ENCODE measurements at places on chromosomes 16 and 17.

DNA sequence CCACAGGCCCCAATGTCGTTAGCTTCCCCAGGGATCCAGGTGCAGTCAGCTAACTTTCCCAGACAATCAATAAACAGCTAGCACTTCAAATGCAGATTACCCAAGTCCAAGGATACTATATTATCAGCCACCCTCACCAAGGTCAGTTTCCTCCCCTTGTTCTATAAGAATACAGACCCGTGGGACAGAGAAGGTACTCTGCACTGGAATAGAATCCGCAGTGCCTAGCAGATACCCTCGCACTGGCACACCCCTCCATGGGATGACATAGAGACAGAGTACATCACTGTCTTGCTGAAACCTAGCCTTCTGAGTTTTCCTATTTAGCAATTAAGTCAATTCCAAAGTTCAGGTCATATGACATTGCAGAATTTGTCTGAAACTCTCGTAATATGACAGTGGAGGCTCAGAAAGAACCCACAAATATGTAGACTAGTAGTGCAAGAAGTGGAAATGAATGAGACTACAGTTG, 40.0 kb upstream of the ABCA10 start:
- DNase-seq, result no peak

- DNase-seq, result no peak
These were observed 96.4 kb downstream of the C16orf78 start for GRCh38 chr16:49469930-49470451.

- DNase-seq, result no peak
These were observed 36.8 kb downstream of the ADCY7 start for GRCh38 chr16:50303041-50303604.

GRCh38 chr17:34378664-34379101, 15.7 kb upstream of the CCL1 start:
- DNase-seq, result no peak

DNA sequence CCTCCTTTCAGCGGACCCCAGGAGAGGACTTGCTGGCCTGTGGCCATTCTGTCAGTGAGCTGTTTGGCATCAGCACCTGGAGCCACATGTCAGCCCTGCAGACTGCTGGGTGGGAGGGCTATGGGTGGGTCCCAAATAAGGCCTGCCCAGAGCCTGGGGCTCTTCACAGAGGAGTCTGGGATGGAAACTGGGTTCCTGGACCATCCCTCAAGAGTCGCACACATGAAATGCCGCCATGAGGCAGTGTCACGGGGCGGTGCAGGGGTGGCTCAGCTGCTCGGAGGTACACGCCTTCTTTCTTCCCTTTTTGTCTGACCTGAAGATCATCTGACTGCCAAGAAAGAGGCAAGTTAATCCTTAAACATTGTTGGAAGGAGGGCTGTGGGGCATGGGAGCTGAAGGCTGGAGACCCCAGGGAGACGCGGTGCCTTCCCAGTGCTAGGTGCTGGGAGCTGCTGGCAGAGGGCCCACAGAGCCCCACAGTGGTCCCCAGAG, 14.8 kb downstream of the MPRIP start:
- no peak for DNase-seq

DNA sequence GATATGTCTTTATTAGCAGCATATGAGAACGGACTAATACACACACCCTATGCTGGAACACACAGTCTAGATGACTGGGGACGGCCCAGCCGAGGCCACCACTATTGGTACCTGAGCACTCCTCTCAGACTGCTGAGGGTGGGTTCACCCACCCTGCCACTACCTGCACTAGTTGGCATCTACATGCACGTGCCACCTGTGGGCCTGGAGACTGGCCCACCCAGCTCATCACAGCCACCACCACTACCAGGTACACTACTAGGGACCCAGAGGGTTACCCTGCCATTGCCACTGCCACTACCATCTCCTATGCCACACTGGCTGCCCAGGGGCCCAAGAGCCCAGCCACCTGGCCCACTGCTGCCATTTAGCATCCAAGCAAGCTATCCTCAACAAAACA, 32.5 kb downstream of the MEAK7 start:
- DNase-seq, result no peak

GRCh38 chr16:21603928-21604327, 4.6 kb downstream of the METTL9 start:
- no peak for DNase-seq

DNA sequence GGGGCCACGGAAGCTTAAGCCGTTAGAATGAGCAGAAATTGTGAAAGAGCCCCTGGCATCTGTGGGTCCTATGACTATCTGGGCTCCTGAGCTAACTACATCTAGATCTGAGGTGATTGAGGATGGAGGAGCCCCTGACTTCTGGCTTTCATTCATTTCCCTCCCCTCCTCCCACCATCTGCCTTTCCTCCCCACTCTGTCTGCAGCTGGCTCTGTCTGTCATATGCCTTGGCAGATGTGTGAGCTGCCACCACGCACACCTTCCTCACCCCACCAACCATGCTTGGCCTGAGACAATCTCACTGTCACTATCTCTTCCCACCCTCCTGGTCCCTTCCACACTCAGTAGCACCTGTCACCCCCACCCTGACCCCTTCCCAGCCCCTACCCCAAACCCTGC, 5.1 kb downstream of the CD300E start:
- no peak for DNase-seq

GRCh38 chr16:59044616-59045015, 310.5 kb upstream of the GOT2 start:
- DNase-seq, result no peak

DNA sequence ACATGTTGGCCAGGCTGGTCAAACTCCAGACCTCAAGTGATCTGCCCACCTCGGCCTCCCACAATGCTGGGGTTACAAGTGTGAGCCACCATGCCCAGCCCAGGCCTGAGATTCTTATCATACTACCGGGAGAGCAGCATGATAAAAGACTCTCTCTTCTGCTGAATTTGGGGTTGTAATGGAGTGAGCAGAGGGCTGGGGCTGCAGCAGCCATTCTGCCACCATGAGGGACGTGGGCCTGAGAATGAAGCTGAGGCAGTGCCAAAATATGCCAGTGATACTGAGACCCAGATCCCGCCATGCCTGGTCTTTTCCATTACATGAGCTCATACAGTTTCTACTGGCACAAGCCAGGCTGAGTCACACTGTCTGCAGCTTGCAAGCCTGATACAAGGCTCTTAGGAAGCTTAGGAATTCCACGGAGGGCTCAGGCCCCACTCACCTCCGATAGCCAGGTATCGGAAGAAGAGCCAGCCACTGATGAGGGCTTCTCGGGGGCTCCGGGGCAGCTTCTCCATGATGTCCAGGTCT, 19.6 kb upstream of the P2RX1 start:
- no peak for DNase-seq

DNA sequence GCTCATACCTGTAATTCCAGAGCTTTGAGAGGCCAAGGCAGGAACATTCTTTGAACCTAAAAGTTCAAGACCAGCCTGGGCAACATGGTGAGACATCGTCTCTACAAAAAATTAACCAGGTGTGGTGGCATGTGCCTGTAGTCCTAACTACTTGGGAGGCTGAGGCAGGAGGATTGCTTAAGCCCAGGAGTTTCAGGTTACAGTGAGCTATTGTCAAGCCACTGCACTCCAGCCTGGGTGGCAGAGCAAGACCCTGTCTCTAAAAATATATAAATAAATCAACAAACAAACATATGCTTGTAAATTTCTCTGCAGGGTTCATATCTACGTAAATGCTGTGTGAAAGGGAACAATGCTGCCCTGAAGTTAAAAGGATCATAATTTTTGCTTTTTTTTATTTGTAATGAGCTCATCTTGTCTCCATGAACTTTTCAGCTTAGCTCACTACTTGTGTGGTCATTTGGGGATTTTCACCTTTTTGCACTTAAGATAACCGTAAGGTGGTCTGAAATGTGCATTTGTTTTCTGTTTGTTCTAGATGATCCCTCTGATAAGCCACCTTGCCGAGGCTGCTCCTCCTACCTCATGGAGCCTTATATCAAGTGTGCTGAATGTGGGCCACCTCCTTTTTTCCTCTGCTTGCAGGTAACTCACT, 16.4 kb downstream of the TADA2A start:
- no peak for DNase-seq

- no peak for DNase-seq
These were observed 1.4 kb downstream of the PRSS8 start for GRCh38 chr16:31134091-31134571.

- DNase-seq, result no peak
These were observed 78.2 kb upstream of the RNU2-1 start for GRCh38 chr17:43312011-43312410.

- no peak for DNase-seq
These were observed 123.6 kb downstream of the MRTFB start for GRCh38 chr16:14194721-14195120.

GRCh38 chr17:73305845-73306836, 5.7 kb downstream of the CDC42EP4 start:
- no peak for DNase-seq

- DNase-seq, result no peak
These were observed 2.2 kb downstream of the NUBP1 start for GRCh38 chr16:10745841-10746240.

GRCh38 chr16:31200821-31201568, 1.6 kb downstream of the PYCARD start:
- no peak for DNase-seq

DNA sequence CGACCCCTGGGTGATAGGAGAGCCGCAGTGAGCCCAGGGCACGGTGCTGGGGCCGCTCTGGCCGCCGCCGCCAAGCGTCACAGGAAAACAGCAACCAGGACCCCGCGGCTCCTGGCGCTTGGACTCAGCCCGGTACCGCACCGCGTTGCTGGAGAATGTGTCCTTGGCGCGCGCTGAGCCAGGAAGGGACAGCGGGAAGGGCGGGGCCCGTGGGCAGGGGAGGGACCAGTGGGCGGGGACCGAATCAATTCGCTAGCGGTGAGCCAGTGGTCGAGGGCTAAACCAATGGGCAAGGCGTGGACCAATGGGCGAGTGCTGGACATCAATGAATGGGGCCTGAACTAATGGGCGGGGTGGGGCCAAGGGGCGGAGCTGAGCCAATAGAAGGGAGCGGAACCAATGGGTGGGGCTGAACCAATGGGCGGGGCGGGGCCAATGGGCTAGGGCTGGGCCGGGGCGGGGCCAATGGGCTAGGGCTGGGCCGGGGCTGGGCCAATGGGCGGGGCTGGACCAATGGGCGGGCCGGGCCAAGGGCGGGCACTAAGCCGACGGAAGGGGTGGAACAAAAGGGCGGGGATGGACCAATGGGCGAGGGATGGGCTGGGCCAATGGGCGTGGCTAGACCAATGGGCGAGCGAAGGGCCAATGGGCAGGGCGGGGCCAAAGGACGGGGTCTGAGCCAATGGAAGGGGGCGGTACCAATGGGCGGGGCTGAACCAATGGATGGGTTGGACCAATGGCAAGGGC, 6.3 kb upstream of the FLYWCH1 start:
- peak; percentile 97 for DNase-seq

- no peak for DNase-seq
These were observed 730.7 kb downstream of the CDH11 start for GRCh38 chr16:64391063-64391600.

DNA sequence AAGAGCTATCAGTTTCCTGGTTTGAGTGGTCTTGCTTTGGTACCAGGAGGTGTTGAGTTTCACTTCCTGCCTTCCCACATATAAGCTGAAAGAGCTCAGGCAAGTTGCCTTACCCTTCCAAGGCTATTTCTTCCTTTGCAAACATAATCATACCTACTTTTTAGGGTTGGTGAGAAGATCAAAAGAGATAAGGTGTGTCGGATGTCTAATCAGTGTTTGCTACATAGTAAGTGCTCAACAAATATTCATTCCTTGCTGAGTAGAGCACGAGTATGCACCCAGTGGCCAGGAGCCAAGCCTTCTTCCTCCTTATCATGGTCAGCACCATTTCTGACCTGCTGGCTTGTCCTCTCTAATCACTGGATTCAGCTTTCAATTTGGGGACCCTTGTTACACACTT, 12.7 kb upstream of the TMEM98 start:
- no peak for DNase-seq

GRCh38 chr16:74465851-74466685, 44.8 kb upstream of the CLEC18B start:
- no peak for DNase-seq
